ENCODE measurements at places on chromosomes 11 and 22.

DNA sequence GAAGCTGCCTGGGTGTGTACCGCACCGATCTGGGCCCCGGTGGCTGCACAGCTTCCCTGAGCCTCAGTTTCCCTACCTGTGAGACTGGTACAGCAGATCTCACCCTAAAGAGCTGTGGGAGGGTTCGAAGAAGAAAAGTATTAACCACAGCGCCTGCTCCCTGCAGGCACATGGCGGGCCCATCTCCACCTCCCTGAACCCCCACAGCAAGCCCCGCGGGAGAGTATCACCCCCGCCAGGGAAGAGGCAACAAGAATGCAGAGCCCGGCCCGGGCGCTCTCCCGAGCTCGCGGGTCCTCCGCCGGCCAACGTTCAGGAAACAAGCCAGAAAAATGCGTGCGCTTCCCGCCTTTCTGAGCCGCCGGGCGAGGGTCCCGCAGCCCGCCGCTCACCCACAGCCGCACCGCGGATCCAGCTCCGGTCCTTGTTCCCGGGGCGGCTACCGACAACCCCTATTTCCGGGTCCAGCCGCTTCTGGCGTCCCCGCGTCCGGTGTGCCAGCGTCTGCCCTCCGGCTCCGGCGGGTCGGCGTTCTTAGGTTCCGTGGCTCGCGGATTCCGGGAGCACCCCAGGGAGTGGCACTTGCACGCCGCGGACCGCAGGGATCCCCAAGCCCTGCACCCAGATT, at the start of gene TOP3B:
TOP3B (minus strand) TSS at position 450 of the 628 bp plus-strand sequence. CDS start 7,078 bp downstream, outside the sequence.
- DNase-seq = peak; percentile 60

DNA sequence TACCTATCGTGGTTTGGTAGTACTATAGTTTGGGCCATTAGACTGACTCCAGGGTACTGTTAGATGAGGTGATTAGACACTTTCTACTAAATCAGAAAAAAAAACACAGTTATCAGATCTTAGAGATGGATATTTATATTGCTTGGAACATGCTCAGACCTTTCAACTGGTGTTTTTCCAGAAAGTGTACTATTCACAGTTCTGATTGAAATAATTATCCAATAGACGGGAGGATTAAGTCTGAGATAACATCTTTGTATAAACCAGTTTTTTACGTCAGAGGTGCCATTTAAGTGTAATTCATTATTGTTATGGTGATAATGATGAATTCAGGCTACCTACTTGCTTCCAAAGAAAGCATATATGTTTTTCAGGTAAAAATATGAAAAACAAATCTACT, 22.5 kb downstream of the CCDC15 start:
- no peak for DNase-seq

DNA sequence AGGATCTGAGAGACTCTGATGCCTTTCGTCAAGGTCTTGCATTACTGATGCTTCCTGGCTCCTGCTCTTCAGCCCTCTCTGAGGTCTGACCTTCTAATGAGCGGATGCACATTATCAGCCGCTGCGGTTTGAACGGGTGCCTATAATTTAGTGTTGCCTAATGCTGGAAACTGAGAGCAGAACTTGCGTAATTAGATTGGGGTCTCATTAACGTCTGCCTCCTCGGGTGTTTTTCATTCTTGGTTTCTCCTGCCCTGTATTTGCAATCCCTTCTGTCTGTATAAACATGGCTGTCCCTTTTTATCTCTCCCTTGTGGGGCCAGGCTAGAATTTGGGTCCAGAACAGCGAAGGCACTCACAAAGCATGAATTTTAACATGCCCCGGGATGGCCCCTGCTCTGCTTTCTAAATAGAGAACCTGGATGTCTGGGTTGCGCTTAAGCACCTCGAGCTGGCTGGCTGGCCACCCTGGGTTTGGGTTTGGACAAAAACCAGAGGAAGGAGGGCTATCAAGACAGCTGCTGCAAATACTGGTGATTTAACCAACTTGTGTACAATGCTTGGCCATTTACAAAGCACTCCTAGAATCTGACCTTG, 118.6 kb downstream of the TIMP3 start:
- DNase-seq = no peak

DNA sequence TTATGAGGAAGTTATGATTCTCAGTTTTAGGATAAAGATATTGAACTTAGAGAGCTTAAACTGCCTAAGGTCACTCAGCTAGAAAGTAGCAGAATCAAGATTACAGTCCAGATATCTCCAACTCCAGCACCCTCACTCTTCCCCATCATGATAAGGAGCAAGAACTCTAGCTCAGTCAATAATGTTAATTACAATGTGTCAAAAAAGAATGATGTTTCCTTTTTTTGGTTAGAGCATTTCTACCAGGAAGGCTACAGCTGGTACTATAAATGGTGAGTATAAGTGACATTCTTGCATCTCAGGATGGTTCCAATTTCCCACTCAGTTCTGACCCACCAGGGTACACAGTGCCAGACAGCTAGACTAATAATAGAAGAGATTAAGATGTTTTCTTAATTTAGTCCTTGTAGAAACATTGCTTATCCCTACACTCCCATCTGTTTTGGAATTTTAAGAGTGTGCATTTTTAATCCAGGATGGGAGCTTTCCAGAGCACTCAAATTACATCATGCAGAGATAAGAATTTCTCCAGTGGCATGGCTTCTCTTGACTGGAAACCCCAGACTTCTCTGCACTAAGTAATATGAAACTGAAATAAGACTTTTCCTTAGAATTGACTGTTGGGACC, 21.6 kb upstream of the BBOX1 start:
- no peak for DNase-seq

DNA sequence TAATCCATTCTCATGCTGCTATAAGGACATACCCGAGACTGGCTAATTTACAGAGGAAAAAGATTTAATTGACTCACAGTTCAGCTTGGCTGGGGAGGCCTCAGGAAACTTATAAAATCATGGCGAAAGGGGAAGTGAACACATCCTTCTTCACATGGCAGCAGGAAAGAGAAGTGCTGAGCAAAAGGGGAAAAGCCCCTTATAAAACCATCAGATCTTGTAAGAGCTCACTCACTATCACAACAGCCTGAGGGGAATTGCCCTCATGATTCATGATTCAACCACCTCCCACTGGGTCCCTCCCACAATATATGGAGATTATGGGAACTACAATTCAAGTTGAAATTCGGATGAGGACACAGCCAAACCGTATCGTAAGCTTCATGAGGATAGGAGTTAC, 3.8 kb upstream of the CYB5R2 start:
- DNase-seq = no peak

- DNase-seq = no peak
Observed at GRCh38 chr11:126776119-126776518, 224.5 kb downstream of the KIRREL3 start.

GRCh38 chr11:72013765-72014711, 15.3 kb downstream of the IL18BP start:
- no peak for DNase-seq

DNA sequence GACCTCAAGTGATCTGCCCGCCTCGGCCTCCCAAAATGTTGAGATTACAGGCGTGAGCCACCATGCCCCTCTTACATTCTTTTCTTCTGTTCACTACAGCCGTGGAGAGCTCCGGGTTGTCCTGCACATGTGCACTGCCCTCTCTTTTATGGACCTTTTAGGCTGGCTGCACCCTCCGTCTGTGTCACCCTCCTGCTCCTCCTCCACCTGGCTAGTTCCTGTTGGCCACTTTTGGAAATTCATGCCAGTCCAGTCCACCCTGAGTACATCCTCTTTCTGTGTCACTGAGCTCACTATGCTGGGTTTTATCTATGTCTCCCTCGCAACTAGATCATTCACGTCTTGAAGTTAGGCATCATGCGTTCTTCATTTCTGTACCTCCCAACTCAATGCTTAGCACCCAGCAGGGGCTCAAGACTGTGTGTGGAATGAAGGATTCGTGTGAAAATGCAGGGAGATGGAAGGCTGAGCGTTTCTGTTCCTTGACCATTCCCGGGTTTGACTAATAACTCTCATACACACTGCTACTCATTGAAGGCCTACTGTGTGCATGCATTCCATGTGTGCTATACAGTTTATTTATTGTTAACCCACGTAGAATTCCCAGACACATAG, 60.6 kb downstream of the PTPRJ start:
- DNase-seq = no peak

GRCh38 chr11:114348200-114349191, 51.8 kb downstream of the C11orf71 start:
- DNase-seq = no peak

- no peak for DNase-seq
Observed at GRCh38 chr22:49966041-49966773, 5.6 kb downstream of the PIM3 start.

DNA sequence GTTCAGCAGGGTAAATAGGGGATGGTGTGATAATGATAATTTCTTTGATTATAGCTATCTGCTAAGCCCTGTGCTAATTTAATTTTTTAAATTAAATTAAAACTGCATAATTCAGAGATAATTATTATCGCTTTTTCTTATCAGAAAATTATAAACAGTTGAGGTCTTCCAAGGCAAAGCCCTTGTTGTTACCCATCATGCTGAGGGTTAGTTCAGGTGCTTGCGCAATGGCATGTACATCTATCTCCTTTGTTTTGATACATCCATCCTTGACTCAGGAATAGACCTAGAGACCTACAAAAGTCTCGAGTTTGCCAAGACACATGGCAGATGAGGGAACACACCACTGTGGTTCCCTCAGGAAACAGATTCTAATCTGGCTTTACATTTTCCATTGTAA, 737.6 kb downstream of the DLG2 start:
- DNase-seq = no peak

DNA sequence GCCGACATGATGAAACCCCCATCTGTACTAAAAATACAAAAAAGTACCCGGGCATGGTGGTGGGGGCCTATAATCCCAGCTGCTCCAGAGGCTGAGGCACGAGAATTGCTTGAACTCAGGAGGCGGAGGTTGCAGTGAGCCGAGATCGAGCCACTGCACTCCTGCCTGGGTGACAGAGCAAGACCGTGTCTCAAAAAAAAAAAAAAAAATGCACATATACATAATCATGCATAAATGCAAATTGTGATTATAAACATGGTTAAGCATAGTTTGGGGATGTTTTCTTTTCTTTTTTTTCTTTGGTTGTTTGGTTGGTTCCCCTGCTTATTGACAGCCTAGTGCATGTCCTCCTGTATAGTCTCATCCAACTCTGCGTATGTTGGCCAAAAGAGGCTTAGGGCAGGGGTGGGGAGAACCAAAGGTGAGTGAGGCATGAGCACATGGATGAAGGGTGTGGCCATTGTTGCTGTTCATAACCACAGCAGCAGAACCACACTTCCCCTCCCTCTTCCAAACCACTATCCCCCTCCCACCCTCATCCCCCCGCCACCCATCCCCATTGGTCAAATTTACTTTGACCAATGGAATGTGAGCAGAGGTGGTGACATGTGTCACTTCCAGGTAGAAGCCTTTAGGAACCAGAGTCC, 6.9 kb upstream of the VPS37C start:
- no peak for DNase-seq

Measured in H54 (cell line).